ENCODE measurements at places on chromosomes 16 and 17. TPM values are rescaled to one million over a fixed set of nuclear protein-coding genes. Genes with fewer than 3 reads are reported as not detected.

DNA sequence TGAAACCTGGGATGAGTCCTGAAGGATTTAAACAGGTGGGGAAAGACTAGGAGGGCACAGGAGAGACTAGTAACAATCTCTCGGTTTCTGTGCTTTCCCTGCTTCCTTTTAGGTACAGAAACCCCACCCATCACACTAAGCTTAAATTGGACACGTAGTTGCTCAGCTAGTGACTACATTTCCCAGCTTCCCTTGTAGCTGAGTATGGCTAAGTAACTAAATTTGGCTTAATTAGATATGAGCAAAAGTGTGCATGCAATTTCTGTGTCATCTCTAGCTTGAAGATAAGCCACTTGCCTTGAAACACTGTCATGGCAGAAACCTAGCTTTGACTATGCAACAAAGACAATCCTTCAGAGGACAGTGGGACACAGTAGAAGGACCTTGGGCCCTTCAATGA is 36.5 kb downstream of the CACNG1 start:
- no peak for DNase-seq
- no peak overlapping the region for H3K4me3 ChIP-seq
- no peaks in the 10 kb centered on the region for H3K36me3 ChIP-seq
- H3K27me3 ChIP-seq: no peaks in the 10 kb centered on the region
- H3K27ac ChIP-seq: no peak overlapping the region

- no peaks in the 10 kb centered on the region for H3K27me3 ChIP-seq
- no peak overlapping the region for H3K27ac ChIP-seq
- DNase-seq: no peak
- H3K4me3 ChIP-seq: no peak overlapping the region
Measured at GRCh38 chr17:50556803-50557202, 3.7 kb upstream of the CACNA1G start.

- peak; percentile 37 for DNase-seq
- no peak overlapping the region for H3K4me3 ChIP-seq
- no peak overlapping the region for H3K27ac ChIP-seq
- H3K4me1 ChIP-seq: no peaks in the 10 kb centered on the region
- H3K36me3 ChIP-seq: peaks cover 3% of the 10 kb centered on the region
- H3K27me3 ChIP-seq: no peaks in the 10 kb centered on the region
Measured at GRCh38 chr16:13139661-13140241, 238.4 kb downstream of the SHISA9 start.

DNA sequence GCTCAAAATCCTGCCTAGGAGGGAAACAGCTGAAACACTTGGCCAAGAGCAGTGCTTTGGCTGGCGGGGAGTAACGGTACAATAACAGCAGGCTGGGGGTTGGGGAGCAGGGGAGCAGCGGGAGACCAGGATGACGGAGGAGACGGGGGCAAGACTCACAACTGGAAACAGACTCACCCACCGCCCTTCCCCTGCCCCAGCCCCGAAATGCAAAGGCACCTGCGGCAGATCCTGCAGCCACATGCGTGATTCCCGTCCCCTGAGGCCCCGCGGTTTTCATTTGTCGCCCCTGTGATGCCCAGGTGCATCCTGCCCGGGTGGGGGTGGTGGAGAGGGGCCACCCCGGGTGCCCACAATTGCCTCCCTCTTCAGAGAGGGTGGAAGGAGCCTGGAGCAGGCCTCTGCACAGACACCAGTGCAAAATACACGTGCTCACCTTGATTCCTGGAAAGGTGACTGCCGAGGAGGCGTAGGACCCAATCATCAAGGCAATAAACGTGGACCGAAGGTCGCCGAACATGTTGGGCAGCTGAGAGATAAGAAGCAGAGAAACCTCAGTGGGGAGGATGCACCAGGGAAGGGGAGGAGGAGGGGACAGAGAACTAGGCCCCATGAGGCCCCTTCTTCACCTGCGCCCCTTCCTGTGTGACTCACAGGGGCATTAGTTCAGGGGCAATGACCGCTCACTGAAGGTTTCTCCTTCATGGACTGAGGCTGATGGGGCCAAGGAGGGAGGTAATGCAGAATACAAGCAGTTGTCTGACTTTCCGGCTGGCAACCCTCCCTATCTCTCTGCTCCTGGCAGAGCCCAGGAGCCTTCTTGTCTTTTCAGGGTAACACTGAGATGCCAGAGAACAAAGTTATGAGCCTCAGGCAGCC is 30.4 kb upstream of the PITPNA start:
- no peaks in the 10 kb centered on the region for H3K36me3 ChIP-seq
- no peak for DNase-seq
- no peak overlapping the region for H3K4me3 ChIP-seq
- H3K4me1 ChIP-seq: peaks cover 24% of the 10 kb centered on the region
- H3K27ac ChIP-seq: no peak overlapping the region

- 0 out of 2 replicates have a peak, but pooled peaks cover 3% of the 10 kb centered on the region for H3K4me1 ChIP-seq
- H3K27ac ChIP-seq: no peak overlapping the region
- no peaks in the 10 kb centered on the region for H3K36me3 ChIP-seq
- H3K27me3 ChIP-seq: peaks cover 14% of the 10 kb centered on the region
Measured at GRCh38 chr17:48814504-48814903, 2.5 kb downstream of the TTLL6 start.

DNA sequence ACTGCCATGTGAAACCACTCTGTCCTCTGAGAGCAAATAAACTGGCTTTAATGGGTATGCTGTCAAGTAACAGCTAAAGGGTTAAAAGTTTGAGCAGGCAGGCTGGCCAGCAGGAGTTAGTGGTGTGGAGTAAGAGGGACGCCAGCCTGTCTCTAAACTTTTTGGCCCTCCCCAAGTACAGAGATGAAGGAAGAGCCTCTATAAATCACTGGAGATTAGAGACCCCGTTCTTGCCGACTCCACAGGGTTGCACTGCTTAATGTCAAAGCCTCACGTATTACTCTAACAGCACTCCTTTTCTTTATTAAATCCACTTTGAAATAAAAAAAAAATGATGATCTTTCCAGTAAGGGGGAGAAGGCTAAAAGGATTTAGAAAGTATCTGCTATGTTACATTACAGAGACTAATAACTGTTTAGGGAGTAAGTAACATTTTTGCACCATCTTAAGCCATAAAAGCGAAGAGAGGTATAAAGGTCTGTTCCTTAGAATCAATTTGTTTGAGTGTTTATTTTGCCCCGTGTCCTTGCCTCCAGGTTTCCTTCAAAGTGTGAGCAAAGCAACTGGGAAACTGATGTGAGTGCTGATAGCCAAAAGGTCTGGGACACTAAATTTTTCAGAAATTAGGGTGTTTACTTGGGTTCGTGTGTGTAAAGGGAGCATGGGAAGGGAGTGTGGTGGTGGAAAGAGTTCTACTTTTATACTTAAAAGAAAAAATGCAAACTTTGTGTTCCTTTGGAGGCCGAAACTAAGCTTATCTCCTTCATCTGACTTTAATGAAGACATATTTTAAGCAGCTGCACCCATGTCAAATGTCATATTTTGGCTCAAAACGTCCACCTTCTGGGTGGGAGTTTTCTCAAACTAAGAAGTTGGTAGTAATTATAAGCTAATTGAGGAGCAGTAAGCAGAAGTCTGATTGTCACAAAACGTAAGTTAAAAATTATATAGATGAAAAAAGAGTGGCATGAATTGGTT is 109.9 kb upstream of the TBX2 start:
- no peak overlapping the region for H3K4me3 ChIP-seq
- H3K27me3 ChIP-seq: no peaks in the 10 kb centered on the region
- no peak for DNase-seq

DNA sequence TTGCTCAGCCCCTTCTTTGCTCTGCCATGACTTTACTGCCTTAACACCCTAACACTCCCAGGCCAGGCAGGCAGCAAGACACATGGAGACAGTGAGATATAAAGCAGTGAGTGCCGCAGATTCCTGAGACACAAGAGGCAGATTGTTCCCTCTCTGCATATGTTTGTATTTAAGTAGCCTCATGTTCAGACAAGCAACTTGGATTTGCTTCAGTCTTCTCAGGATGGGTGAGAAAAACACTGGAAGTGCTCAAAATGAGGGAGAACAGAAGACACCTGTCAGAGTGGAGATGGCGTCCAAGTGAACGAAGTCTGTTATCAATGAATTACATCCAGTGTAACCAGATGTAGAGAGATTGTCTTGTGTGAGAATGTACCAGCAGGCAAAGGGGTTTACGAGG is 86.8 kb downstream of the CES1 start:
- no peaks in the 10 kb centered on the region for H3K4me1 ChIP-seq
- no peaks in the 10 kb centered on the region for H3K27me3 ChIP-seq
- H3K4me3 ChIP-seq: no peak overlapping the region
- no peak overlapping the region for H3K27ac ChIP-seq
- no peaks in the 10 kb centered on the region for H3K36me3 ChIP-seq

- peaks cover 15% of the 10 kb centered on the region for H3K4me1 ChIP-seq
- H3K27me3 ChIP-seq: 0 out of 2 replicates have a peak, but pooled peaks cover 3% of the 10 kb centered on the region
- H3K27ac ChIP-seq: no peak overlapping the region
Measured at GRCh38 chr16:66429290-66429962, 2.3 kb downstream of the BEAN1 start.

GRCh38 chr17:82583720-82584234 is 64.2 kb downstream of the FOXK2 start:
- no peaks in the 10 kb centered on the region for H3K4me1 ChIP-seq
- H3K27me3 ChIP-seq: no peaks in the 10 kb centered on the region
- DNase-seq: no peak
- no peak overlapping the region for H3K27ac ChIP-seq

DNA sequence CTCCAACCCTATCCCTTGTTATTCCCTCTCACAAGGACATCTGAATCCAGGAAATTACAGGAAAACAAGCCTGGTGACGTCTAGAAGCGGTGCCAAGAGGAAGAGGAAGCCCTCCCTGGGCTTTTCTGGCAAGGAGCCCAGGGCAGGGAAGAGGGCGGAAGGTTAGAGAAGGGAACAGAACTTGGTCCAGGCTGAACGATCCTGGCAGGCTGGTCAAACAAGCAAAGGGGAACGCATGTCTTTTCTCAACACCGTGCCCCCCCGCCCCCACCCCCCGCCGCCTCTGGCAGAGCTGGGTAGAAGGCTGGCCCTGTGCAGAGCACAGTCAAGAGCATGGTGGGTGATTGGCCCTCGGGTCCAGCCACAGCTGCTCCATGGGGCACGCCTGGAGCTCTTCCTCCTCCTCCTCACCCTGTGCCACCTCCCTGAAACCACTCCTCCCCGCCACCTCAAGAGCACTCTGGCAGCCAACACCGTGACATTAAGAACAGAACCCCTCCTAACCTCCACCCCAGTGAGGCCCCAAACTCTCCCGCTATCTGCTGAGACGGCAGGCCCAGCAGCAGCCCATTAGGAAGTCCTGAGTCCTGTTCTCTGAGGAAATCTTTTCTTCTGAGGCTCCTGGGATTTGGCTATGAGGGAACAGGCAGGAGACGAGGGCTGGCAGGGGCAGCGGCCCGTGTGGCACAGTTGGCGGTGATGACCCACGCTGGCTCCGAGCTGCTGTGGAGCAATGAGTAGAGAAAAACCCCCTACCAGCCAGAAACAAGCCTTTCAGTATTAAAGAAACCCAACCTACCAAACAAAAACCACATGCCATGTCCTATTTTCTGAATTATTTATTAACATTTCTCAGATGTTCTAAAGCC is 7.3 kb downstream of the C16orf86 start:
- no peak for DNase-seq
- H3K4me1 ChIP-seq: peaks cover 26% of the 10 kb centered on the region
- H3K36me3 ChIP-seq: no peaks in the 10 kb centered on the region
- H3K4me3 ChIP-seq: no peak overlapping the region
- no peaks in the 10 kb centered on the region for H3K27me3 ChIP-seq

GRCh38 chr17:27356091-27356705 is 62.3 kb downstream of the WSB1 start:
- H3K27me3 ChIP-seq: no peaks in the 10 kb centered on the region
- no peak overlapping the region for H3K4me3 ChIP-seq
- DNase-seq: no peak
- H3K27ac ChIP-seq: no peak overlapping the region

GRCh38 chr17:41382394-41382793 is 288 bp upstream of the KRT34 start:
- no peaks in the 10 kb centered on the region for H3K27me3 ChIP-seq
- H3K27ac ChIP-seq: no peak overlapping the region
- no peaks in the 10 kb centered on the region for H3K36me3 ChIP-seq
- H3K4me1 ChIP-seq: peaks cover 25% of the 10 kb centered on the region
- no peak for DNase-seq

Gene KRT16
- 41.7 TPM for total RNA-seq

Gene KRTAP4-4
- total RNA-seq: not detected

Gene EZH1
- 24.8 TPM for total RNA-seq

Gene FBXL16
- 24.0 TPM for total RNA-seq

Gene IGFALS
- 0.18 TPM for total RNA-seq

Gene ABCC3
- total RNA-seq: 221 TPM

Gene TLCD3B
- total RNA-seq: 9.7 TPM

Gene SPATA22
- not detected for total RNA-seq

Gene CIITA
- total RNA-seq: 1.2 TPM

Data from PC-9 (cell line).